Astrocyte of the spinal cord (primary cell): ENCODE measurements at places on chromosomes 12 and 14.

DNA sequence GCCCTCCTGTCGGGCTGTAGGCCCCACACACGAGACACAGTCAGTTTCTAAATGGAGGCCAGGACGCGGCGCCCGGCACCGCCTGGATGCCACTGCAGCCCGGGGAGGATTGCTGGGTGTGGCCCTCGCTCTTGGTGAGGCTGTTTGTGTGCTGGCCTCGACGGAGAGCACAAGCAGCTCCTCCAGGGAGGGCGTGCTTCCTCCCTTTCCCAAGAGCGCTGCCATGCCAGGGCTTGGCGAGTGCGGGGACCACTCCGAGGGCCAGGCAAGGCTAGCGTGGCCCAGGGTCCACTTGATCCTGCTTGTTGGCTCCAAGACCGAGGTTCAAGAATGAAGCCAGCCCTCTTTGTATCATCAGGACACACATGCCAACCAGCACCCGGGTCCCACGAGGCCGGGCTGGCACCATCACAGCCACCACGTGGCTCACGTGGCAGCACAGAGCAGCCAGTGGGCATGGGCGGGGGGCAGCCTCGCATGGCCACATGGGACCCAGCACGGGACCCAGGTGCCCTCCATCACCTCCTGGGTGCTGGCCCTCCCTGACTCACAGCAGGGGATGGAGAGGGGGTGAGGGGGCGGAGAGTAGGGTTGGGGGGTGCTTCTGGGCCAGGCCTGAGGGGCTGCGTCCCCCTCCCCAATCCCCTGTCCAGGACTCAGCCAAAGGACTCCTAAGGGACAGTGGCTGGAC lies 71.2 kb downstream of the NOC4L start:
- DNase-seq: no peak

DNA sequence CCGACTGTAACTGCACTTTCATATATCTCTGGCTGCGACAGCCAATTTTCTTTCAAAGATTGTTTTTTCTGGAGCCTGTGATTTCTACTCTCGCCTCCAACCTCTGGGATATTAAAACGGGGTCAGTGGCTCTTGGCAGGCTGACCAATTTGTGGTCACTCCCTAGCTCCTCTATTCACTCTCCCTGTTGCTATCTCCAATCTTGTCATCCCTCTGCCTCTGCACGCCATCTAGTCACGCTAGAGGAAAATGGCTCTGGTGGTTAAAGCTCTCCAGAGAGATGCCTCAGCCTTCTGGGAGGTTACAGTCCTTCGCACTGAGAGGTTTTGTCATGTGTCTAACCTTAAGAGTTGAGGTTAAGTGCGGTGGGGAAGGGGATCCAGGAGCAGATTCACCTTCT lies 59.8 kb upstream of the CISTR start:
- DNase-seq: no peak

DNA sequence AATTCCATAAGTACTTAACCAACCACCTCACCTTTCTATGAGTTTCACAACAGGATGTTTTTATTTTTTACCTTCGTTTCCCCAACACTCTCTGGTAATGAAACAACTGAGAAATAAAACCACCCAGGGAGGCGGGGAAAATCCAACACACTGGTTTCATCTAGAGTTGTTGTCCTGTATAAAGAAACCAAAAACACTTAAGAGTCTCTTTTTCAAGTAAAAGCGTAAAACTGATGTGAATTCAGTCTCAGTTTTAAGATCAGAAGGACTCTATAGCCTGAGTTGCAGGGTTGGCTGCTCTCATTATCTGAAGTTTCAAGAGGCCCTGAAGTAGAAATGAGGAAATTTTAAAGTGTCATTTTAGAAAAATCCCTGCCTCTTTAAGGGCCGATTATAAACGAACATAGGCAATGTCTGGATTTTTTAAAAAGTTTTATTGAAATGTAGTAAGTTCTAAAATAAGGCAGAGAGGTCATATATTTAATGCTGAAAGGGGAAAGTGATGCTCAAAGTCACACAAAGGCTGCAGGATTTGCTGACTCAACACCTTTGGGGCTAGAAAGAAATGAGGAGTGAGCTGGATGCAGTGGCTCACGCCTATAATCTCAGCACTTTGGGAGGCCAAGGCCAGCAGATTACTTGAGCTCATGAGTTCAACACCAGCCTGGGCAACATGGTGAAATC lies 27.2 kb downstream of the HIGD1C start:
- no peak for DNase-seq

DNA sequence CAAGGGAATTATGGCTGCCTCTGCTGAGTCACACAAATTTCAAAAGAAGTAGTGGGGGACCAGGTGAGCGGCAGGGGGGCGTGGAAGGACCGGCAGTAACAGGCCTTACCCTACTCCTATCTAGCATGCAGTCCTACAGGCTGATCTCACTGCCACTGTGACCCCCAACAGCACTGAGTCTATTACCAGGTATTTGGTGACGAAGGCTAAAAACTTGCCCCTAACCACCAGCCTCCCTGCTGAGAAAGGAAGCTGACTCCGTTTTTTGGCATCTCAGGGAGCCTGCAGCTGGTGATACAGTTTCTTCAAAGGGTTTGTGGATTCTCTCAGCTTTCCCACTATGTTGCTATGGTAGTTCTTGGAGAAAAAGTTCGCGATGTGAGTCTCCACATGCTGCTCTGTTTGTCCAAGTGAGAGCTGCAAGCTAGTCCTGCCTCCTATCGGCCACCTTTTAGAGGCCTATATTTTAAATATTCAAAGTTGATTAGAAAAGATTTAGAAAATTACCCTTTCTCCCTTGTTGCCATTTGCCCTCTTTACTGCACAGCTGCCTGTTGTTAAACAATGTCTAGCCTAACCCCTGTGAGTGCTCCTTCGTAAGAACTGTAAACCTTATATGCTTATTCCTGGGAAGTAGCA lies 57.1 kb upstream of the SLCO1B1 start:
- DNase-seq: peak; percentile 98

DNA sequence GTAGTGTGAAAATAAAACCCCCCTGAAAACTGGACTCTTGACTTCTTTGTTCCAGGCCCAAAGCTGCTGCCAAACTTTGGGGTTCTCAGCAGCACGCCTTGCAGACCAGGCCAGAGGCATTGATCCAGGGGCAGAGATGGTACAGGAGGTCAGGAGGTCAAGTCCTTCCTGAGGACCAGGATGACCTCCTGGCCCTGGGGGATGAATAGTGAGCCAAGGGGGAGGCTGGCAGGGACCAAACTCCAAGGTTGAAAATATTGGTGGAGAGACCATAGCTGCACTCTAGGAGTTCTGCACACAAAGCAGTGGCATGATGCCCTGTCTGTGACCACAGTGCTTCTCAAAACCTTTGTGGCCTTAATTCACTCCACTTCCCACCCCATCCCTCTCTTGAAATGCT lies 12.1 kb downstream of the SLC10A1 start:
- DNase-seq: no peak

DNA sequence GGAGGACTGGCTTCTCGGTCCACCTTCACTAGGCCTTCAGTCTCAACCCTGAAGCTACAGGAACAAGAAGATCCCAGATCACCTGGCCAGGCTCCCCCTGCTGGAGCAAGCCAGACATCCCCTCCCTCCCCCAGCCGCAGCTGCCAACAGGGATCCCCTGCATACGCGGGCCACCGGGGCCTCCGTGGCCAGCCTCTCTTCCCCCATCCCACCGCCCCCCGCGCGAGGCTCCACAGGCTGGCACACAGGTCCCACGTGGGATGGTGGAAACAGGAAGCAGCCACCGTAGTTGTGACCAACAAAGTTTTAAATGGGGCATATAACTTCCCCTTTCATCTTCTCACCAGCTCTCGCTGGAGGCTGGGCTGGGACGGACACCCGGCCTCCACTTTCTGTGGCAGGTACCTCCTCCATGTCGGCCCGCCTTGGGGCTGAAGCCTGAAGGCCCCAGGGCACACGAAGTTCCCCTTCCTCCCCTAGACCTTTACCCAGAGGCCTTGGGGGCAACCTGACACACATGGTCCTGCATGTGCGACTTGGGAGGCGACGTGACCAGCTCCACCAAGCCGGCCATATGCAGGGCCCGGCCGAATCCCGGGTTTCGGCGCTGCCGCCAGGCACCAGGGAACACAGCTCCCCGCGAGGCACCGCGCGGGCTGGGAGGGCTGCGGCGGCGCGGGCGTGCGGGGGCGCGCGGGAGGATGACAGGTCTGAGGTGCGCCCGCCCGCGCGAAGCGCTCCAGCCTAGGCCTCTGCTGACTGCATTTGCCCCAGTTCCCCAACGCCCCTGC lies 44.4 kb upstream of the PNMA1 start:
- DNase-seq: peak; percentile 69

DNA sequence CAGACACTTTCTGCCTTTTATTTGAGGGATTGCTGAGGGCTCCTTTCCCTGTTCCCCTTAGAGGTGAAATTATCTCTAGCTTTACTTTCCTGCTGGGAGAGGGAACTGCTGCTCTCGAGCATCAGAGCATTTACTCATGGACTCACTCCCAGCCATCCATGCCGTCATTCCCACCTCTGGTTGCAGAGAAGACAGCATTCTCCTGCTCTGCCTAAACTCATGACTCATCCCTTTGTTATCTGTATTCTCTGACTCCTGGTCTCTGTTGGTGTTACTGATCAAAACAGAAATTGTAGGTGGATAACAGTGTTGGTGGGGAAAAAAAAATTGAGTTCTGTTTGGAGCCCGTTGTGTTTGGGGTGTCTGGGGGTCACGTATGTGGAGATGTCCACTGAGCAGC lies 159.3 kb downstream of the TTC8 start:
- peak; percentile 89 for DNase-seq

DNA sequence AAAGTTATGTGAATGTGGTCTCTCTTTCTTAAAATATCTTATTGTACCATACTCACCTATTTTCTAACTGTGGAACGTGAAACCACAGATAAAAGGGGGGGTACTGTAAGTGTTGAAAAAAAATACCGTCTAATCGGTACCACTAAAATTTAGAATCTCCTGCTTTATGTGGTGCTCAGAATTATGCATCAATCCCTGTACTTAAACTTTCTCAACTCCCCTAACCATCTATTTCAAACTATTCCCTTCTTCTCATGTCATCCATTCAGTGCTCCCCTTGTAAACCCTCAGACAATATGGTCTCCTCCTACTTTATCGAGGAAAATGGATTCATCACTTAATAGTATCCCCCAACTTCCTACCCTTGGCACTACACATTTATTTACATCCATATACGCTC lies 23.7 kb downstream of the DEPDC4 start:
- DNase-seq: no peak

DNA sequence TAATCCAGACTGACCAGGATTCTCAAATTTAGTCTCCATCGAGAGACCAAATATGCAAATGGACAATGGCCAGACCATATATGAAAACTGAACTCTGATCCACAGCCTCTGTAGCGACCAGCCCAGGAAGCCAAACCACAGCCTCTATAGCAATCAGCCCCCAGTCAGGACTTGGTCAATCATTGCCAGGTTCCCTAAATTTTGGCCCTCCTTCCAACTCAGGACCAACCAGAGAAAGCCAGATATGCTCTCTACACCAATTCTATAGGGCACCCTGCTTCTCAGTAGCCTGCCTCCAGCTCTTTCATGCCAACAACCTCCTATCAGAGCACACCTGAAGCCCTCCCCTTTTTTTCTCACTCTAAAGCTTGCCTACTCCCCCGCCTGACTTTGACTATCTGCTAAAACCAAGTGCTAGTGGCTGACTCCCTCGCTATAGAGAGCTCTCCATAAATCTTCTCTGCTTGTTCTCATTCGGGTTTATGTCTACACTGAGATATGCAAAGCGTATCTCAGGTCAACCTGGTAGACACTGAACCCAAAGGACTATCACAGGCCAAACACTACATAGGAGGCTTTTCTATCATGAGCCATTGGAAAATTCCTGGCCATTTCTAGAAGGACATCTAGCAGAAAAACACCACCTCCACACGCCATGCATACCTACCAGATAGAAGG lies 110.5 kb upstream of the FUT8 start:
- DNase-seq: no peak
